Endothelial cell (in vitro differentiated cells): ENCODE measurements at places on chromosomes 6 and 20.

- no peak for DNase-seq
Observed at GRCh38 chr6:31901415-31901952, 402 bp downstream of the ZBTB12 start.

DNA sequence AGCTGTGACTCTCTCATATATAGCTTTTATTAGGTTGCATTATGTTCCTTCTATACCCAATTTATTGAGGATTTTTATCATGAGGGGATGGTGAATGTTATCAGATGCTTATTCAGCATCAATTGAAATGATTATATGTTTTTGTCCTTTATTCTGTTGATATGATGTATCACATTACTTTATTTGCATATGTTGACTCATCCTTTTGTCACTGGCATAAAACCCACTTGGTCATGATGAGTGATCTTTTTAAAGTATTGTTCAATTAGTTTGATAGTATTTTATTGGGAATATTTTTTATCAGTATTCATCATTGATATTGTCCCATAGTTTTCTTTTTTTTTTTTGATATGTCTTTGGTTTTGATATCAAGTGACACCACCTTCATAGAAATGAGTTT, 529.9 kb downstream of the MMUT start:
- no peak for DNase-seq

DNA sequence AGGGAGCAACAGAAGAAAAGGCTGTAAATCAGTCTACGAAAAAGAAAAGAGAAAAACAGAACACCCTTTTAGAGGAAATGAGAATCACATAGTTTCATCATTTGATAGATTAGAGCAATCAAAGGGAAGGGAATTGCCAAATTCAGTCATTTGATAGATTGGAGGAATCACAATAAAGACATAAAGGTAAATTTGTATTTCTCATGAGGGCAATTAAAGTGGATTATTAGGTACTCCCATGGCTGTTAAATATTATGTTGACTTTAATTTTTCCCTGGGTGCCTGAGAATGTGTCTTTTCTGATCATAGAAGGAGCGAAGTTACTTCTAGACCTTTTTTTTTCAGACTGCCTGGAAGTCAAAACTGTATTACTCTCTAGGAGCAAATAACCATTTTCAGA, 1145.7 kb downstream of the EPHA7 start:
- no peak for DNase-seq

DNA sequence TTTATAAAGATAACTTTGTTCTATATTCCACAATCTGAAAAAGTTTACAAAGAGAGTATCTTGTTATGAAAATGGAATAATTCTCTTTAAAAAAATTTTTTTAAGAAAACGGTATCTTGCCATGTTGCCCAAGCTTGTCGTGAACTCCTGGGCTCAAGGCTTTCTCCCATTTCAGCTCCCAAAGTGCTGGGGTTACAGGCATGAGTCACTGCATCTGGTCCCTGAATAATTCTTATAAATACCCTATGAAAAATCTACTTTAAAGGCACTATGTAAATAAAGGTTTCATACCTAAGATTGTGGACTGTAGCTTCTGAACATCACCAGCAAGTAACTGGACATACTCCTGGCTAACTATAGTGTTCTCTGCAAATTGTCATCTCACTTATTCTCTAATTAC, 60.3 kb downstream of the SAMD3 start:
- no peak for DNase-seq

DNA sequence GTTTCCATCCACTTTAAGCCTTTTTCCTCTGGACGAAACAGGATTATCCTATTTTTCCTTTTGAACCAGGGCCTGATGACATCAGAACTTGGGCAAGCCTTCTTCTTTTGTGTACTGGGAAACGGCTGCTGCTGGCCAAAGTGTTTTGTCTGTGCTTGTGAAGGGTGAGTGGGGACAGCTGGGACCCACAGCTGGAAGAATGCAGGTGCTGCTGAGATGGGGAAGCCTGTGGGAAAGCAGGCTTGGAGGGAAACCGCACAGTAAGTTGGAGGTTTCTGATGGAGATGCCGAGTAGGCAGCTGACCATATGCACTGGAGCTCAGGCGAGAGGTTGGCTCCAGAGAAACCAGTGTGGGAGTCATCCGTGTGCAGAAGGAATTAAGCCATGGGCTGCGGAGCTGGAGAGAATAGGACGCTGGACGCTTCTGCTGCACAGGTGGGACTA, 8.5 kb upstream of the PSMG4 start:
- no peak for DNase-seq

GRCh38 chr6:150752409-150752808, 113.1 kb upstream of the MTHFD1L start:
- DNase-seq = no peak

- no peak for DNase-seq
Observed at GRCh38 chr20:50496773-50497385, 13.3 kb upstream of the PTPN1 start.

- DNase-seq = no peak
Observed at GRCh38 chr6:36126121-36126520, 4.2 kb upstream of the MAPK13 start.

DNA sequence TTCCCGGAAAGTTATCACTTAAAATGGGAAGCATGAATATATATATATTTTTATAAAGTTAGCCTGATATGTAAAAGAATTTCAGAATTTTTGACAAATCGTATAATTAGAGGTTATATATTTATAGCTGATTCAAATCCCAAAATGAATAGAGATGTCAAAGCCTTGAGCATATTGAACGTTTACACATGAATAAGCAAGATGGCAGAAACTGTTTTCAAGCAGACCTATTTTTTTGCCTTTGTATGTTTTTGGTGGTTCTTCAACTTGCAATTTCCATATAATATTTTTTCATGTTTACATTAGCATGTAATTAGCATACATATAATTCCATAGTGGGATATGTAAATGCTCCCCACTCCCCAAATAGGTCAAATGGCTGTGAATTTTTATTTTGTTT, 189.9 kb downstream of the PRL start:
- no peak for DNase-seq

DNA sequence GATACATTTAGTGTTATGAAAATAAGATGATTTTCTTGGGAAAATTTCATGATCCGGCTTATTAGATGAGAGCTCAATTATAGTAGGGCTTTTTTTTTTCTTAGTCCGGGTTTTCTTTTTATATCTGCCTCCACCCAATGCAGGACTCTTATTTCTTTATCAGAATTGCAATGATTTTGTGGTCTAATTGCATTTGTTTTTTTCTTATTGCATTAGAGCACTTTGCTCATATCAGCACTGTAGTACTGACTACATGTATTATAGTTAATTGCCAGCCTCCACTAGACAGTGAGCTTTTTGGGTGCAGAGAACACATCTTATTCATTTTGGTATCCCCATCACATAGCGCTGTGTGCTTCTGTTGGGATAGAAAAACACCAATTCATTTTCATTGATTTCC, 50.0 kb downstream of the FBXO5 start:
- DNase-seq = no peak

GRCh38 chr6:102619585-102619984, 1226.1 kb downstream of the GRIK2 start:
- DNase-seq = peak; percentile 11

DNA sequence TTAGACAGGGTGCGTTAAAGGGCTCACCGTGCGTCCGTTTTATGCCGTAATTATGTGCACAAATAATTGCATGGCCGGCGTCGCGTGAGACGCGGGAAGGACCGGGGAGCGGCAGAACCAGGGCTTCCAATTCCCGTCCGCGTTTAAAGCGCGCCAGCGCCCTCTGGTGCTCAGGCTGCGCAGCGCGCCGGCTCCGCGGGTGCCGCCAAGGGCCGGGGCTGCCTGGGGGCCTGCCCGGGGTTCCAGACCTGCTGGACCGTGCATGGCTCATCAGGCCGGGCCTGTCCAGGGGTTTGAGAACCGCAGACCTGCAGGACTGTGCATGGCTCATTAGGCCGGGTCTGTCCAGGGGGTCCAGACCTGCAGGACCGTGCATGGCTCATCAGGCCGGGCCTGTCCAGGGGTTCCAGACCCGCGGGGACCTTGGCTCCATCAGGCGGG, 369.0 kb downstream of the THBS2 start:
- DNase-seq = peak; percentile 96

GRCh38 chr20:38225900-38226263, 34.7 kb downstream of the KIAA1755 start:
- DNase-seq = no peak

DNA sequence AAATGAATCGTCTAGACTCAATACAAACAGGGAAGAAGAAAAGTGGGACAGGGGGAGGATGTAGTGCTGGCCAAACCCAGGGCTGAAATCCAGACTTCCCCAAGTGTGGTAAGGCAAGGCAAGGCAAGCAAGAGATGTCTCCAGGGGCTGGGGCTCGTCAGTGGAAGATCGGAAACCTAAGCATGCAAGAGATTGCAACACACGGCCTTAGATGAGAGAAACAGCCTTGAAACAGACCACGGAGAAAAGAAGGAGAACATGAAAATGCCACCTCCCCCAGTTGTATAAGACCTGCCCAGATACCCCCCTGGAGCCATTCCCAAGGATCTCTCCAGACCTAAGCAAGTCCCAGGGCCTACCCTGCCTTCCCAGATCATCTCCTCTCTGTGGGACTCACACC, 20.0 kb downstream of the VEGFA start:
- no peak for DNase-seq

DNA sequence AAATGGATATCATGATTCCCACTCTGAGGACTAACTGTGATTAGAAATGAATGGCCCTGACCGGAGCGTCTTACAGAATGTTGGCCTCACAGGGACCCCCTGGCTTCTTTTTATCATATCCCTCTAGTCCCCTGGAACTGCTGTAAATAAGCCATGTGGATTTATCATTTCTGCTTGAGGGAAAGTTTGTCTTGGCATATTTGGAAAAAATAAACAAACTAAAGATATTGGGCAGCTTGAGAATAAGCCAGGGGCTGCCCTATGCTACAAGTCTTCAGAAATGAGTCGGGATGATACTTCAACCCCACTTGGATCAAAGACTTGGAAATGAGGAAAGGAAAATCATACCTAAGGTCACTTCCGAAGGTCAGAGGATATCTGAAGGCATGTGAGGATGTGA, 179.1 kb downstream of the THBS2 start:
- DNase-seq = no peak

GRCh38 chr20:63093966-63094766, 87.4 kb upstream of the BHLHE23 start:
- no peak for DNase-seq

- DNase-seq = no peak
Observed at GRCh38 chr20:59802471-59803221, 130.8 kb downstream of the SYCP2 start.

- peak; percentile 63 for DNase-seq
Observed at GRCh38 chr20:63863798-63864544, 1.1 kb upstream of the TPD52L2 start.

- DNase-seq = no peak
Observed at GRCh38 chr20:51195419-51195901, 172.6 kb upstream of the KCNG1 start.

GRCh38 chr20:19431906-19432305, 219.5 kb downstream of the SLC24A3 start:
- DNase-seq = no peak

DNA sequence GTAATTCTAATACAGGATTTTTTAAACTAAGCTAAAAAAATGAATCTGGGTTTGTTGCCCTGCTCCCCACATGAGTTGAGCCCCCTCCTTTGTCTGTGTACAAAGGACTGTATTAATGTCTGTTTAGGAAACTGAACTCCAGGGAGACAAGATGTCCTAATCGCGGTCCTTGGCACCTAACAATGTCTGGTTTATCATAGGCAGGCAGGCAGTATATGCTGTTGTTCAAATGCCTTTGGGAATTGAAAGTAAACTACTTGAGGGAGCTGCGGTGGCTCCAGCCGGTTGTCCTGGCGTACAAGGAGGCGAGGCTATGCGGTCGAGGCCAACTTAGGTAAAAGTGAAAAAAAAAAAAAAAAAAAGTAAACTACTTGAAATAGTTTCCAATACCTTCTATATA, 98.5 kb downstream of the TULP4 start:
- no peak for DNase-seq

DNA sequence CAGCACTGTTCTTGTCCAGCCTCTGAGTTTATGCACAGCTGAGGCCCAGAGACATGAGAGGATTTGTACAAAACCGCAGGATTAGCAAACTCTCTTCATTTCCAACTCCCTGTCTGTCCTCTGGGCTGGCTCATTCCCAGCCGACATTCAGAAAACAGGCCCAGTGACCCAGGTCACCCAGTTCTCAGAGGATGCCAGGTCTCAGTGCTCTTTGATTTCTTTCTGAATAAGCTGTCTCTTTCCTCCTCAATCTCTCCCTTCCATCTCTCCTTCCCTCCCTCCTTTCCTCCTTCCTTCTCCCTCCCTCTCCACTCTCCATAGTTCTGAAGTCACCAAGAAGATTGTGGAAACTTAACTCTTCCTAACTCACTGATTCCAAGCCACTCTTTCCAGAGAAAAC, 372.7 kb upstream of the SULF2 start:
- no peak for DNase-seq

DNA sequence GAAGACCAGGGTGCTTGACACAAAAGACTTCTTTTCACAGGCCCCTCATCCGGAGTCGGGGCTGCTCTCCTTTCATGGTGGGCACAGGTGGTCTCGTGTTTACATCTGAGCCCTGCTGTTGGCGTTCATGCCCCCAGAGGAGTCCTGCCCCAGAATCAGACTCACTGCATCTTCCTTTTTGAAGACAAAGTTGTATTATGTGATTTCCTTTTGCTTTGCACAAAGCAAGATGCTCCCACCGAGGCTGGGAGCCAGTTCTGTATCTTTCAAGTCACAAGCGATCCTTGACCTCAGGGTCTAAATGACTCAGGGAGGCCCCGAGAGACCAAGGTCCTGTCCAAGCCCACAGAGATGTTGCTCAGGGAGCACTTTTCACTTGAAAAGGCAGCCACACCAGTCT, 330.5 kb downstream of the THBS2 start:
- DNase-seq = no peak
